EH (cell line): ENCODE measurements at places on chromosomes 7 and 10.

DNA sequence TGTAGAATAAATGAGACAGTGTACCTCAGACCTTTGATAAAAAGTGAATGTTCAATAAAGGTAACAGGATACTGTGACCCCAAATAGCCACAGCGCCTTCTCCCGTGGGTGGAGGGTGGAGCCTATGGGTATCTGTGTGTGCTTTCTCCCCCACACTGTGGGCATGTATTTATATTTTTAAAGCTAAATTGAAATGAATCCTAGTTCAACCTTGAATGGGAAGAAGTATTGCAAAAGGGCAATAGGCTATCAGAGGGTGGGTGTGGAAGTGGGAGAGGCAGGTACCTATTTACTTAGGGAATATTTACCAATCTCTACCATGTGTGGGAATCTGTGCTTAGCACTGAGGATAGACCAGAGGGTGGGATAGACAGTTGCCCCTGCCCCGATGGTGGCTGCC is 68.9 kb downstream of the PFKFB3 start:
- DNase-seq: no peak

GRCh38 chr7:18363751-18364380 is 131.7 kb upstream of the HDAC9 start:
- DNase-seq: no peak

GRCh38 chr7:36530456-36530855 is 140.8 kb downstream of the ANLN start:
- DNase-seq: no peak

DNA sequence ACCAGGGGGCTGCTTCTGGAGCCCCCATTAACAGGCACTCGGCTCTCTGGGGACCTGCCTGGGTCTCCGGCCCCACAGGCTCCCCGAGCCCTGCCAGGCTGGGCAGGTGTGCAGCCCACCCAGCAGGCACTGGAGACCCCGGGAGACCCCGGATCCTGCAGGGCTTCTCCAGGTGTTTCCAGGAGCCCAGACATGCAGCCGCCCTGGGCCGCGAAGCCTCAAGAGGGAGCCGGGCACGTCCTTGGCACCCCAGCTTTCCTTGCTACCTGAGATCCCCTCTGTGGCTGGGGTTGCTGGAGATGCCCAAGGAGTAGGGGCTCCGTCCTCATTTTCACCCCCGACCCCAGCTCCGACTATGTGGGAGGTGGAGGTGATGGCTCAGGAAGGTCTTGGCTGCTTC is 7.7 kb upstream of the AMZ1 start:
- DNase-seq: no peak

- DNase-seq: no peak
Observed at GRCh38 chr7:146728611-146729010, 612.0 kb downstream of the CNTNAP2 start.

- peak; percentile 76 for DNase-seq
Observed at GRCh38 chr7:35605760-35606159, 89.2 kb downstream of the HERPUD2 start.

DNA sequence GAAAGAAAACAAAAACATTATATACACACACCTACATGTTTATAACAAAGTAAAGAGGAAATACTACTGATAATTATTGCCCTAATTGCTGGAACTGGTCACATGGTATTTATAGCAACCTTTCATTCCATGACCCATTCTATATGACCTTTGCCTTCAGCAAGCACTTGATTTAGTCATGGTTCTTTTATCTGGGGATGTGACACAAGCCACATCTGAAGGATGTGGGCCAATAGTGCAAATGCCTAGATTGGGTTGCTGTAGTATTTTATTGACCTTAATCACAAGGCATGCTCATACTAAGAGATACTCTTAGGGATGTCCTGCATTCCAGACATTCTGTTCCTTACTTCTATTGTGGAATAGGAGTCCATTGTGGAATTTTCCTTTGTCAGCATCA is 723.5 kb upstream of the POM121L12 start:
- DNase-seq: no peak

DNA sequence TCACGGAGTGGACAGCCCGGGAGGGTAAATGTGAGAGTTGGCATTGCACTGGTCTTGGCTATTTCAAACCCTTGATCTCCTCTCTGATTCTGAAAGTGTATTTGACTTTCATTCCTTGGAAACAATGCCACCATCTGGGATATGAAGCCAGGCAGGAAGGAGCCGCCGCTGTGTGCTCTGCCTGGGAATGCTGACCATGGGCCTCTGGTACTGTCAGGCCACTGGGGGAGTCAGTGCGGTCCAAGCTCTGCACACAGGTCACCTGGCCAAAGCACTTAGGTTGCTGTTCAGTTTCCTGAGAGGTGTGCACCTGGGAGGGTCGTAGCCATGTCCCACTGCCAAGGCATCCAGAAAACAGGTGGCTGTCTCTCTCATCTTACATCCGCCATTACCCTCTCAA is 68.5 kb upstream of the SHH start:
- DNase-seq: no peak
